ENCODE measurements at places on chromosomes 3 and 15.

DNA sequence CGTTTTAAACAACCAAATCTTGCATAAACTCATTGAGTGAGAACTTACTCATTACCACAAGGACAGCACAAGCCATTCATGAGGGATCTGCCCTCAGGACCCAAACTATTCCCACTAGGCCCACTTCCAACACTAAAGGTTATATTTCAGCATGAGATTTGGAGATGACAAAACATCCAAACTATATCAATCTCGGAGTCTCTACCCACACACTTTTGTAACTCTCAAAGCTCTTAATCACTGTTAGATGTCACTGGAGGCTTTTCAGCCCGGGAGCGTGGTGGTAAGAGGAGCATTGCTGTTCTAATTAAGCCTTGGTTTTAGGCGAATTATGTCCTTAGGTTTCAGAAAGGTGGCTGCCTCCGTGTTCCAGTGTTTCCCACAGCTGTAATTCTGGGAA, 86.3 kb downstream of the CNTN6 start:
- DNase-seq, result no peak

DNA sequence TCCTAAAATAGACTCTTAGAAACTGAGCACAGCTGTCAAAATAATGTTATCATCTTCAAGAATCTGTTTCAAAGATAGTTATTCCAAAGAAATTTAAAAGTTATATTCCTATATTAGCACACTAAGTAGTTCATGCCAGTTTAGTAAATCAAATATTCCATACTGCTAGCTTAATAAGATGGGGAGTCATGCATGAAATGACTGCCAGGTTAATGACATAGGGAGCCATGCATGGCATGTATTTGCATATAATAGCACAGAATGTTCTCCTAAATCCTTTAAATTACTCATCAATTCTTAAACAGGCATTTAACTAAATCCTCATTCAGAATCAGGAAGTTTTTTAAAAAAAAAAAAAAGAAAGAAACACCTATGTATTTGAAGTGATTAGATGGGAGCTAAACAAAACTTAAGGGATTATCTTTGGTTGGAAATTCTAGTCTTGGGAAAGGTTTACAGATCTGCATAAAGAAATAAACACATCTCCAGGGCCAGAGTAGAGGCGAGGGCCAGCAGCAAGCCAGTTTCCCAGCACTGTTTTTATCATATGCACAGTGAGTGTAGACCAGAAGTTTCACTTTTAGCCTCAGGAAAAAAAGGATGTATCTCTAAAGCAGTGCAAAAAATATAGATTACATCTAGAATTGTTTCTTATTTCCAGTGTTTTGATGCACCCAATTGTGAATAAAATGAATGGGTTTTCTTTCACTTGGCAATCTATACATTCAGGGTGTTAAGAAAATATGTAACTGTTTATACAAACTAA, 366.4 kb upstream of the AGTR1 start:
- no peak for DNase-seq

- DNase-seq, result peak; percentile 60
Observed at GRCh38 chr15:43285609-43286037, 18.9 kb upstream of the TGM5 start.

DNA sequence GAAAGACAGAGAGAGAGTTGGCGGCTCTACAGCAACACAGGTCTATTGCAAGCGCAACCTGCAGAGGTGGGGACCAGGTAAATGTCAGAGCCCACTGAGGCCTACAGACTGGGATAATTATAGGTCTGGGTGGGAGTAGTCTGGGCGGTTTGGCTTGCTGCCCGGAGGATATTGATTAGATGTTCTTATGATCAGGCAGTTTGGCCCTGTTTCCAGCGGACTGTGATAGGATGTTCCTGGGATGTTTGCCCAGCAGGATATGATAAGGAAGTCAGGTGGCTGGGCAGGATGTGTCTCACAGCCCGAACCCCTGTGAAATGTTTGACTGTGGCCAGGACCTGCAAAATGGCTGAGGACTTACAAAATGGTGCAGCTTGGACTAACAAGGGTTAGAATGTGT, 364.9 kb downstream of the NAALADL2 start:
- DNase-seq, result no peak

GRCh38 chr3:161413855-161414210, 42.5 kb upstream of the SPTSSB start:
- DNase-seq, result no peak

DNA sequence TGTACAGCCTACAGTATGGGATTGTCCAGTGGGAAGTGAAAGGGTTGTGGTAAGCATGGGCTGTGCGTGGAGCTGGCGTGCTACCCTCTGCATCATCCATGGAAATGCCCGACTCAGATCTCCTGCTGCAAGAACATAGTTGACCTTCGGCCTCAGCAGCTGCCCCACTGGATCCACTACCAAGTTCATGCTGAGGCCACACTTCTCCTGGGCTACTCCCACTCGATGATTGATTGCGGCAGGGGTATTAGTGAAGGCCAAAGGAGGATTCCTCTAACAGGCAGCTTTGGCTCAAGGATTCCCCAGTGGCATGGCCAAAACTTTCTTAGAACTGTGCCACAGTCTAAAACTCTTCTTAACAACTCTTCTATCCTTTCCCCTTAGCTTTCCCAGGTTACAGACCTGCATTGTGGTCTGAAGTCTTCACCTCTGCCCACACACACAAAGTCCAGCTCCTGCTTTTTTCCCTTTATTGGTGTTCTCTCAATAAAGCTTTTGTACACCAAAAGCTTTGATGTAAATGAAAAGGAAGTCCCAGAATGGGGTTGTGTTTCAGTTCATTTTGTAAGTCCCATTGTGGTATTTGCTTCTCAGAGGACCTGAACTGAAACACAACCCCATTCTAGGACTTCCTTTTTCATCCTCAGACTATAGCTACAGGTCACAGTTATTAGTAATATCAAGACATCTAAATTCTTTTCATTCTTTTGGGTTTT, 4.9 kb upstream of the TBC1D5 start:
- DNase-seq, result no peak

GRCh38 chr3:162842549-162843216, 1346.1 kb downstream of the OTOL1 start:
- DNase-seq, result no peak

DNA sequence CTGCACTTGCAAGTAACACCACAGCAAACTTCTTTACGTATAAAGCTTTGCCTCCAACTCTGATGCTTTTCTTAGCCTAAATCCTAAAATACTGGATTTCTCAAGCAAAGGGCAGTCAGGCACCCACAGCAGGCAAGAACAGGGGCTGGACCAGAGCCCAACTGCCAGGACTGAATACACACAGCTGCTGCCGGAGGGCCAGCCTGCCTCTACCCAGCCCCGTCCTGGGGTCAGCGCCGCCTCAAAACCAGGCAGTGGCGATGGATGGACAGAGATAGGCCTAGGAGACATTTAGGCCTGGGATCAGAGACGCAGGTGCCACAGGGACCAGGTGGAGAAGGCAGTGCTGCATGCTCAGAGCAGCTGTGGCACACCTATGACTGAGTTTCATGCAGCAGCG, 47.6 kb upstream of the SEC61A1 start:
- no peak for DNase-seq

- DNase-seq, result no peak
Observed at GRCh38 chr15:77547801-77548588, 84.7 kb downstream of the LINGO1 start.

DNA sequence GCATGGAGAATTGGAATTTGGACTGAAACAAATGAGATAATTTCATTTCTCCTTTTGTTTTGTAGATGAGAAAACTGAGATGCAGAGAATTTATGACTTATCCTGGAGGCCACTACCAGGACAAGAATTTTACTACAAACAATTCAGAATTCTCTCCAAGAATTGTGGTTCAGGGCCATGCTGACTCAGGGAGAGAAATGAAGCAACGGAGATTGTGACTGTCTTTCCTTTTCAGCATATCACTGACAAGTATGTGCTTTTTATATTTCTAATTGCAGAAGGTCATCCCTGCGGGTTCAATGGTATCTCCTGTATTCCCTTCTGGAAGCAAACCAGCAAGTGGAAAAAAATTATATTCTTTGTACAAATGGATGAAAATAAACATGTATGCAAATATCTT, 170.8 kb upstream of the MITF start:
- DNase-seq, result no peak

DNA sequence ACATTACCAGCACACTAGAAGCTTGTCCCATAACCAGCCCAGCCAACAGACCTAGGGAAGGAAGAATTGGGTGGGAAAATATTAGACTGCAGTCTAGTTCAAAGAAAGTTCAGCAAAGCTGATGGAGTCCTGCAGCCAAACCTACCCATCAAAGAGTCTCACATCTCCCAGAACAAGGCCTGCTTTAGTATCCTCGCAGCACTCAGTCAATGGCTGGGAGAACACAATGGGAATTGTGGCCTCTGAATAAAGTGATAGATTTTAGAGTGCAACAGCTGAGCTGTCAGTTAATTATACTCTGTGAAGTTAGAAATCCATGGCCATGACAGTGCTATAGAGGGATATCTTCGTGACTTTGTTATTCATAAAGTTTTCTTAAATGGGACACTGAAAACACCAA, 207.2 kb upstream of the NAALADL2 start:
- DNase-seq, result no peak

- no peak for DNase-seq
Observed at GRCh38 chr15:59369597-59369996, 3.1 kb downstream of the MYO1E start.
